ENCODE measurements at places on chromosomes 4 and X.

DNA sequence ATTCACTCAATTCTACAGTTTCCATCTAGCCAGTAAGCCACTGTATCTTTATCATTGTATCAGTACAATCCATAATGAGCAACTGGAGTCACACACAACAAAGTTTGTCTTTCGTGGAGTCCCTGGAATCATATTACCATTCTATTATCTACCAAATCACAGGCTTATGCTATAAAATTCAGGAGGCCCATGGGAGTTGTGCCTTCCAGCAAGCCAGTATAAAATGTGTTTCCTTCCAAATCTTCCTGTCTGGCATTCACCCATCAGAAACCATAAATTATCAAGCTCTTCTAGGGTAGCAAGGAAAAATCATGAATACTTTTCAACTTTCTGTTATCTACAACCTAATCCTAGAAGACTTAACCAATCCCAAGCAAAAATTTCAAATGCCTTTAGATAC is 1383.3 kb upstream of the PCDH7 start:
- no peak for DNase-seq

DNA sequence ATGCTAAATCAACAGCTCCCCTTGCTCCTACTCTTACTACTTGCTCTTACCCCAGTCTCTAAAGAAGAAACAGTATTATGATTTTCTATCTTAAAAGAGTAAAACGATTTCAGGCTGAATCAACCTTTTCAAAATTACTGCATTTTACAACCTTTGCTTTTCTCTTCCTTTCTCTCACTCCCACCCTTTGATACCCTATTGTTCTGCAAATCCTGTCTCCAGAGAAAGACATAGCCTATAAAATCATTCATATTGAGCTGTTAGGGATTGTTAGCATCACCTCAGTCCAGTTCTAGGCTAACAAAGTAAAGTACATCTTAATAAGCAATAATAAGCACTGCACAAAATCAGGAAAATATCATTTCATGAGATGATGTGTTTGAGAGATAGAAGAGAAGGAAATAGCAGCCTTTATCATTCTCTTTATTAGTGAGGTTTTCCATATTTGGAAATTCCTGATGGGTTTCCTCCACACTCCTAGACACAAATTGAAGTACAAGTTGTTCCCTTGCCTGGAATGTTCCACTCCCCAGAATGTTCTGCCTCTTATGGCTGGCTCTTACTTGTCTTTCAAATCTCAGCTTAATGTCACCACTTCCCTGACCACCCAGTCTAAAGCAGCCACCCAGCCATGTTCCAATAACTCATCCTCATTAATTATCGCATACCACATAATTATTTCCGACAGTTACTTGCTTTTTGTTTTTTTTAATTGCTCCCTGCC is 219.7 kb downstream of the PALLD start:
- no peak for DNase-seq

DNA sequence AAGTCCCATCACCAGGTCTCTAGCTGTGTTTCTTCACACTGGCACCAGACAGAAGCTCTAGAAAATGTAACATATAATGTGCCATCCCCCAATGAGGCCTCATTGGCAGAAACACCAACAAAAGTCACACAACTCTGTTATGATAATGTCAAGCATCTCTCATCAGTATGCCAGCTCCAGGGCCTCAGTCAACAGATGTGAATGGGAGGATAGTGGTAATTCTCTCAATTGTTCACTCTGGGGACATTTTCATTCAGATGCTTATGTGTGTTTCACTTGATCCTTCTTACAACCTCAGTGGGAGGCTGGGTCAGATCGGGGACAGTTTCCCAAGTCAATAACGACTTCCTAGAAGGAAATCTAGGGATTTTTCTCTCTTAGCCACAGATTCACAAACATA is 57.5 kb upstream of the SCOC start:
- DNase-seq = no peak

DNA sequence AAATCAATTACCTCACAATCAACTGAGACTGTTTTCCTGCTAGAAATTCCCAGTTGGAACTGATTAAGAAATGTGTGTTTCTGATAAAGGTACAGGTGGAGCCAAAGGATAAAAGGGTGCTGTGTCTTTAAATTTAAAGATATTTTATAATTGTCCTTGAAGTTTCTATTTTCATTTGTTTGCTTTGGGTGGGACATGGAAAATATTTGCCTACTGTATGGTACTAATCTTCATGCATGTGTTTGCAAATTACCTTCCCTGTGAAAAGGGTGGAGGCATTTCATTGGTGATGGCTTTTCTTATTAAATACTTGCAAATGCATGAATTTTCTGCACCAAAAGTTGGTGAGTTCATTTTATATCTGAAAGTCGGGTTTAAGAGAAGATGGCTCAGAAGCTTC is 215.9 kb downstream of the RELL1 start:
- DNase-seq = no peak

- no peak for DNase-seq
Measured at GRCh38 chr4:5337731-5338130, 286.5 kb downstream of the STK32B start.

- no peak for DNase-seq
Measured at GRCh38 chr4:156677131-156677531, 294.5 kb downstream of the PDGFC start.

DNA sequence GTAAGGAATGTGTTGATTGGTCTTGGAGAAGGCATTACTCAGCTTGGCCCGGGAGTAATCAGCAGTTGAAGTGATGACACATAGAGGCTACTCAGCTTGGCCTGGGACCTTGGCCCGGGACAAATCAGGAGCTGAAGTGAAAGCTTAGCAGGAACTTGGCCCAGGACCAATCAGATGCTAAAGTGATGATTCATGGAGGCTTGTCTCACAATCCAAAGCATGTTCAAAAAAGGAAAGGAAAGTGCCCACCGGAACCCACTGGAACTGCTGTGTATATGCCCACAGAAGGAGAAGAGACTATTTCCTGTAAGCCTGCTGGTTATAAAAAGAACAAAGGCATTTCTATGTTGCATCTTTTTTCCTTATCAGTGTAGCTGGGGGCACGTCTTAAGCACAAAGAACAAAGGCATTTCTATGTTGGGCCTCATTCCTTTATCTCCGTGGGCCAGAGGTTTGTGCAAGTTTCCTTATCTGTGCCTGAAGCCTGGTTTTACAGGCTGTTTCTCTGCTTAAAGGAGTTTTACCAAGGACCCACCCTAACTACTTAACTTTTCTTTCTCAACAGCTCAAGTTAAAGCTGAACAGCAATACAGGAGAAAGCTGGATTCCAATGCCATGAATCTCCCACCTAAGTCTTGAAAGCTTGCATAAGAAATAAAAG is 1176.7 kb downstream of the NLGN4X start:
- no peak for DNase-seq

GRCh38 chrX:55801811-55802210 is 84.3 kb downstream of the RRAGB start:
- no peak for DNase-seq

DNA sequence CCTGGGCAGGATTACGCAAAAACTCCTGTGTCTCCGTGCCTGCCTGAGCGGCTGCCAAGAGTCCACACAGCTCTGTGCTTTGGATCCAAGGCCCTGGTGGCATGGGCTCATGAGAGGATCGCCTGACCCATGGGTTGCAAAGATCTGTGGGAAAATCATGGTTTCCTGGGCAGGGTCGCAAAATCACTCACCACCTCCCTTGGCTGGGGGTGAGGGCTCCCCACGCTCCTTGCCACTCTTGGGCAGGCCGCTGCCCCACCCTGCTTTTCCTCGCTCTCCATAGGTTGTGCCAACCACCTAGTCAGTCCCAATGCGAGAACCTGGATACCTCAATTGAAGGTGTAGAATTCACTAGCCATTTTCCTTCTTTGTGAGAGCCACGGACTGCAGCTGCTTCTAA is 66.5 kb upstream of the MAGEB18 start:
- no peak for DNase-seq

DNA sequence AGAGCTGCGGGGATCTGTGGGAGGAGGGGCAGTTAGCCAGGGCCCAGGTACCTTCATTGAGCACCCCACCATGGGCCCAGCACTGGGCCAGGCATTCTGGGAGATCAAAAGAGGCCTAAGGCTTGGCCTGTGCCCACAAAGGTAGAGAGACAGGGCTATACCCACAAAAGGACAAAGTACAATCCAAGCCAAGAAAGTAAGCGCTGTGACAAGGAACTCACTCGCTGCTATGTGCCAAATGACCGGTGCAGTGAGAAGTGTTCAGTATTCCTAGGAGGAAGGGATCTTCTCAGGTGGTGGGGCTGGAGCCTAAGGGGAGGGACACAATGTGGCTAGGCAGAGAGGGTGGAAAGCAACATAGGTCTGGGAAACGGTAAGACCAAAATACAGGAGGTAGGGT is 8.8 kb upstream of the FRMPD3 start:
- no peak for DNase-seq

- no peak for DNase-seq
Measured at GRCh38 chr4:39770471-39770870, 72.5 kb downstream of the UBE2K start.
